Adrenal gland (tissue), 19 donors: ENCODE measurements at places on chromosomes 2 and 18. TPM values are rescaled to one million over a fixed set of nuclear protein-coding genes. Genes with fewer than 3 reads are reported as not detected.

DNA sequence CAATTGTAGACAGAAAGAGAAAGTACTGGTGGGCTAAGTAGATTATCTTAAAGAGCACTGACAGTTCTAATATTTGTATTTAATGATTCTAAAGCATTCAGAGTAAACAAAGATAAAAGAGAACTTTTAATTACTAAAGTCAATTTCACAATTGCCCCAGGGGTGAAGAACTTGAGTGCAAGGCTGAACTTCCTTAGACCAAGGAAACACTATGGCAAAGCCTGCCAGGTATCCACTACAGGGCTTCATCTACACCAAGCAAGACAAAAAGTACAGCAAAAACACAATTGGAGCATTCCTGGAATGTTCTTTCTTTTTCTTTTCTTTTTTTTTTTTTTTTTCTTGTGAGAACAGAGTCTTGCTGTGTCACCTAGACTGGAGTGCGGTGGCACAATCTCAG is 46.9 kb upstream of the NDUFV2 start:
- no peak for DNase-seq

GRCh38 chr2:239676716-239677452 is 276.1 kb upstream of the HDAC4 start:
- DNase-seq = no peak

DNA sequence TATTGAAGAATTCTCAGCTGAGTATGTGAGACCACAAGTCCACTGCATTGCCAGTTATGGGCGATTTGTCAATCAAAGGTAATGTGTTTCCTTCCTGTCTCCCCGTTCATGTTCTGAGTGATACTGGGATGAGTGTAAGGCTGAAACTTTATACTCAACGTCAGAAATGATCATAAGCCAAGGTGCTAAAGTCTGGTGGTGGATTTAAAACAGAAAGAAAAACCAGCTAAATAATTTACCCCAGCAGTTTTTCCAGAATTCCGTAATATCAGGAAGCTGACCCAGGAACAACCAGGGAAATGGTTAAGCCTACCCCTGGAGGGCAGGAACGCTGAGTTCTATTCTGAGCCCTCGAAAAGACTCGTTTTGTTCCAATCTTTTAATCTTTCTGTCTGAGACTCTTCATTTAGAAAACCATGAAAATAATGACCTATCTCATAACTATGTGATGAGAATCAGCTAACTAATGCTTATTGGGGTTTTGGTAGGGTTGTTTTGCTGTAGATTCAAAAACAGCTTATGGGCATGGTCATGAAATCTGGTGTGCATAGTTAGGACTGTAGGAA is 149.6 kb downstream of the LAMA3 start:
- no peak for DNase-seq

GRCh38 chr2:212975333-212975732 is 176.1 kb downstream of the IKZF2 start:
- no peak for DNase-seq

DNA sequence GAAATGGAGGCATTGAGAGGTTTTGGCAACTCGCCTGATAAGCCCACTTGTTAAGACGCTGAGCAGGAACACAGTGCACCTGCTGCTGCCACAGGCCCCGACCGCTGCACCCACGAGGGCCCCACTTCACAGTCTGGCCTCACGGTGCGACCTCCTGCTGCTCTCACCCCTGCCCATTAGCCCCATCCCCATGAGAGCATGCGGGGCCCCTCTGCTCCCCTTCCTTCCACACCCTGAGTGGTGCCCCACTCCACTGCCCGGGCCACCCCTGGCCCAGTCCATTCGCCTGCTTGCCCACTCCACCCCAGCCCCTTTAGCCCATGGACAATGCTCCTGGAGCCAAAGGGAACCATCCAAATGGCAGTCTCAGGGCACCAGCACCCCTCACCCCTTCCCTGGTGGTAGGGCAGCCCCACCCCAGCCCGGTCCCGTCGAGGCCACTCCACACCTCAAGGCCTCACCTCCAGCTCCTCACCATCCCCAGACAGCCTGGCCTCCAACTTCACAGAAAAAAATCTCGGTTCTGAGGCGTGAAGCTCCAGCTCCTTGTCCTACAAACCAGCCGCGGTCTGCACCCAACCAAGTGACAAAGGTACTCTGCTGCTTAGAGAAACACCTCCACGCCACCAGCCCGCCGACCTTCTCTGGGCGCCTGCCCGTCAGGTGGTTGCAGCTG is 6.7 kb upstream of the GPR55 start:
- no peak for DNase-seq

DNA sequence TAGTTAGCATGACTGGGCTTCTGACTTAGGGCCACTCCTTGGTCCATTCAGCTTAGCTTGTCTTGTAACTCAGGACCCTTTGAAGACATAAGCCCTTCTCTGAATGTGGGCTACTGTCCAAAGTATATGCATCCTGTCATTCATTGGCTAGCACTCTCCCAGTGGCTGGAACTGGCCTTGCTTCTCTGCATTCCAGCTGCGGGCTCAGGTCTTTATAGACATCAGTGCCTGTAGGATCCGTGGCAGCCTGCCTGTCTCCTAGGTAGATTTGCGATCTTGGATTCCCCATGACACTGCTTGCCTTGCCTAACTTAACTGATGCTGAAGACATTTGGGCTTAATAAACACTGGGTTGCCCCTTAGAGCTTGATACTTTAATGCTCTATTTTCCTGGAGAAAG is 170.1 kb downstream of the DCC start:
- DNase-seq = no peak

DNA sequence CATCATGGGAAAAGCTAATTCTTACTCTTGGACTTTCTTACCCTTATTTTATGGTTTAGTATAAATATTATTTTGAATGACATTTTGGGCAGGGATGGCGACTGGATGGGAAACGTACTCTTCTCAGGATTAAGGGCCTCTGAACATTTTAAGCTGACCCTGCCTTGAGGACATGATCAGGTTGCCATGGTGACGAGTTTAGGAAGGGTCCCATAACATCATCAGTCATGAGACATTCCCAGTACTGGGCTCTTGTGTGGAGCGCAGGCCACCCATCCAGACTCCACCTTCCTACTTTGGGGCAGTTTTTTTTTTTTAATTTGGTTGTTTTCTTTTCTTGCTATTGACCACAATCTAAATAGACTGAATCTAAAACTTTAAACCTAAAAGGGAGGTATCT is 40.7 kb downstream of the KCNE4 start:
- DNase-seq = no peak

- no peak for DNase-seq
These were observed 12.8 kb downstream of the RBFA start for GRCh38 chr18:80046961-80047541.

DNA sequence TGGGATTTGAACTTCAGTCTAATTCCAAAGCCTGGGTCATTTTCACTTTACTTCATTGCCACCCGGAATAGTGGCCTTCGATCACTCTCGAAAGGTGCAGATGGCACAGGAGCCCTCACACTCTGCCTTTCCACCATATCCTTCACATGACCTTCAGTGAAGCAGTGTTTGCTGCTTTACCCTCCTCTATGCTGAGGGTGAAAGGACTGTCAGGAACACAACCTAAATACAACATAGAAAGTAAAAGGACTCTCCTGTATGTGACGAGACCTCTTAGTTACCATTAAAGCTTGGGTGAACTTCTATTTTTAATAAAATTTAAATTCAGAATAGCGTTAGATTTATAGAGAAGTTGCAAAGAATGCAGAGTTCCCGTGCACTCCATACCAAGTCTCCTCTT is 148.5 kb downstream of the TANC1 start:
- DNase-seq = no peak

DNA sequence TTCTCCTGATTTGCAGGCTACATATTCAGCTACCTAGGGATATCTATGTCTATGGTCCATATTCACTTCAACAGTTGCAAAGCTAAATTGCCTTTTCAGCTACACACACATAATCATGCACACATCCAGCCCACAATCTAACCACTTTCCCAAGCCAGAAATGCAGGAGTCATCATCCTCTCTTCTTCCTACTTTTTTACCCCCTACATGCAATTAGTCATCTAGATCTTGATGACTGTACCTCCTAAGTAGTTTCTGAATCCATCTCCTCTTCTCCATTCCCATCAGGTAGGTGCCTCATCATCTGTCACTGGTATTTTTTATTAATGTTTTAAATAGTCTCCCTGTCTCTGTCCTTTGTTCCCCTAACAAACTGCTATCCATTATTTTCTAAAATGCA is 23.7 kb upstream of the SPRED2 start:
- no peak for DNase-seq

DNA sequence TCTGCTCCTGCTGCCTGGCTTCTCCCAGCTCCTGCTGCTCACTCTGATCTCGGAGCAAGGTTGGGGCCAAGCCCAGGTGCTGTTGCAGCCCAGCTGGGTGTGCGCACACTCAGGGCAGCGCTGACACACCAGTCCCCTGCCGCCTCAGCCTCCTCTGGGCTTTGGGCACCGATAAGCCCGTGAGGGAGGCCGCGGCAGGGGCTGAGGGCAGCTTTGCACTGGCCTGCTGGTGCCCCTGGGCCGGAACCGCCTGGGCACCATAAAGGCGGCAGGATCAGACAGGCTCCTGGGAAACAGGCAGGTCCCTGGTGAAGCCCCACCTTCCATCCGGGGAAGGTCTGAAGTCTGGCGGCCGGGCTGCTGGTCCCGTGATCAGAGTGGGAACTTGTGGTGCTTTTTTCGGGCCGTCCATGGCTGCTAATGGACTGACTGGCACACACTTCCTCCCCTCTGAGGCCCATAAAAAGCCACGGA is 14.1 kb upstream of the EML6 start:
- no peak for DNase-seq

GRCh38 chr2:46020416-46020815 is 276.8 kb upstream of the EPAS1 start:
- no peak for DNase-seq

DNA sequence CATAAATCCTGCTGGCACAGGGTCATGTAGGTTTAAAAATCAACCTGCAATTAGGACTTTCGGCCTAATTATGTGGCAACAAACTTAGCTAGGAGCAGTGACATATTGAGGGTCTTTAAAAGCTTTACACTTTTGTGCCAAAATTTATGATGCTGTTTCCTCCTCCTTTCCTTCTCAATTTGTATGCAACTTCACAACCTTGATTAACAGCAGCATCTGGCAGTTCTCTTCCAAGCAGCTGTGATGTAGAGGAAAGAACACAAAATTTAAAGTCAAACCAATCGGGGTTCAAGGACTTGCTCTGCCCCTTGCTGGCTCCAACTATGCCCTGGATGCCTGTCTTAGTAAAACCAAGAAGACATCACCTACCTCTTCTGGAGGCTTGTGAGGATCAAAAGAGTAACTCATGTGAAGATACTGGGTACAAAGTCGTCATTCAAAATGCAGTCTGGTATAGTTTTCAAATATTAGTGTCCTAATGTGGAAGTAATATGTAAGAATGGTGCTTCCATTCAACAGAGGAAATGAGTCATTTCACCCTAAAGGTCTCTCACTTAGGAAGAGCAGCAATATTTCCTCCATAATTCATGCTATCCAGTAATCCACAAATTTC is 94.7 kb downstream of the ANKRD44 start:
- no peak for DNase-seq

DNA sequence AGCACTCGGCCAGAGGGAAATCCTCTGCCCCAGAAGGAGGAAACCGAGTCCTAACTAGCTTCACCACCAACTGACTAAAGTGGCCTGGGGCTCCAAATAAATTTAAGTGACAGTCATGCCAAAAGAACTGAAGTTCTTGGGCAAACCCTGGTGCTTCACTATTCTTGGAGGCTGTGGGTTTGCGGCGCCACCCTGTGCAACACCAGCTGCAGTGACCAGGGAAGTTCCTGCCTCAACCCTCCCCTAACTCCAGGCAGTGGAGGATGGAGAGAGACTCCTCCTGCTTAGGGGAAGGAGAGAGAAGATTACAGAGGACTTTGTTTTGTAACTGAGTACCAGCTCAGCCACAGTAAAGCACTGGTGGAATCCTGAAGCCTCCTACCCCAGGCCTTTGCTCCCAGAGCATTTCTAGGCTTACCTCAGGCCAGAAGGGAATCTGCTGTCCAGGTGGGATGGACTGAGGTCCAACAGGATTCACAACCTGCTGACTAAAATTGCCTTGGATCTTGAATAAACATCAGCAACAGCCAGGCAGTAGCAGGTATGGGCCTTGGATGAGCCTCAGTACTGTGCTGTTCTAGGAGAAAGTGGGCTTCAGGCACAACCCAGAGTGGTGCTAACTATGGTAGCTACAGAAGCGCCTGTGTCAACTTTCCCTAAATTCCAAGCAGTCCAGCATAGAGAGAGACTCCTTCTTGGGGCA is 29.4 kb upstream of the BMP10 start:
- DNase-seq = no peak

GRCh38 chr2:158973116-158973956 is 4.9 kb downstream of the TANC1 start:
- no peak for DNase-seq

DNA sequence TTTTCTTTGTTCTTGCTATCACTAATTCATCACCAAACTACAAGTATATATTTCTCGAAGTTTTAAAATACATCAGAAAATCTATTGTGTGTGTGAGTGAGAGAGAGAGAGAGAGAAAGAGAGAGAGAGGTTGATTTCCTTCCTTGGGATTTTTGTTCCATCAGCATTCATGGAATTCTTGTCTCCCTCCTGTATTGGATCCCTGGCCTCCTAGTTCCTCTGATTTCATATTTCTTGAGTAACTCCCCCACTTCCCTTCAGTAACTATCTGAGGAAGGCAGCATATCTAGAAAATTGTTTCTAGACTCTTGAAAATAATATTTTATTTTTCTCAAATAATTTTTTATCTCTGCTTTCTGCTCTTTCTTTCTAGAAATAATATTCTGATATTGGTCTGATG is 13.3 kb upstream of the ACTR2 start:
- DNase-seq = no peak

DNA sequence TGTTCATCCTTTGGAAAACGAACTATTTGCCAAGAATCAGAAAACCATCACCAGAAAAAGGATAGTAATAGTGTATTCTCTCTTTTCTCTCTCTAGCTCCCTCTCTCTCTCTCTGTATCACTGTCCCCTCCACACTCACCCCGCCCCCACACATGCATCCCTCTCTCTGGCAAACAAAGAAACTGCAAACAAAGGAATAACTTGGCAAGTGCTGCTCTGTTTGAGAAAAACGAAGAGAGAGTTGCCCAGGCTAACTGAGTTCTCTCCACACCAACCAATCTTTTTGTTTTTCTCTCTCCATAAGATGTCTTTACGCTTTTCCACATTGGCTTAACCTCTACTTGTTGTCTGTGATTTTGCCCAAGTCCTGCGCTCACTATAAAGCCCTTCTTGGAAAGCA is 316.2 kb downstream of the EPHA4 start:
- no peak for DNase-seq

- DNase-seq = no peak
These were observed 47.4 kb upstream of the DNAJC10 start for GRCh38 chr2:182668671-182669070.

DNA sequence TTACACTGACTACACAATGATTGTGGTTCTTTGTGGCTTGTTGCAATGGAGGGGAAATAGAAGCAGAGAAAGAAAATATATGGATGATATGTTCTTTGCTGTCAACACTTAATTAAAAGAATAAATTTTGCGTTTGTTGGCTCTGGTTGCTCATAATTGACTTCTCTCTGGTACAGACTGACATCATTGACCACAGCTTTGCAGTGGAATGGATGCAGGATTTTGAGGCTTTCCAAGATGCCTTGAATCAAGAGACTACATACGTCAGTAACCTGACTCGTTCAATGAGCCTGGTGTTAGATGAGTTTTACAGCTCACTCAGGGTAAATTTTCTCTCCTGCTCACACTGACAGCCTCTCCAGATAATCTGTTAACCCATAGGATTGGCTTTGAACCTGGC is 9.9 kb downstream of the GPN1 start:
- no peak for DNase-seq

Gene CHPF
- 131 TPM for total RNA-seq

Gene IL1F10
- not detected for total RNA-seq

Gene LYG2
- not detected for total RNA-seq

Gene TEX44
- not detected for total RNA-seq

Gene RTKN
- total RNA-seq = 14.8 TPM

Gene NEU2
- total RNA-seq = not detected
